Suprapubic skin (tissue), 4 donors: ENCODE measurements at places on chromosomes 6 and 20.

DNA sequence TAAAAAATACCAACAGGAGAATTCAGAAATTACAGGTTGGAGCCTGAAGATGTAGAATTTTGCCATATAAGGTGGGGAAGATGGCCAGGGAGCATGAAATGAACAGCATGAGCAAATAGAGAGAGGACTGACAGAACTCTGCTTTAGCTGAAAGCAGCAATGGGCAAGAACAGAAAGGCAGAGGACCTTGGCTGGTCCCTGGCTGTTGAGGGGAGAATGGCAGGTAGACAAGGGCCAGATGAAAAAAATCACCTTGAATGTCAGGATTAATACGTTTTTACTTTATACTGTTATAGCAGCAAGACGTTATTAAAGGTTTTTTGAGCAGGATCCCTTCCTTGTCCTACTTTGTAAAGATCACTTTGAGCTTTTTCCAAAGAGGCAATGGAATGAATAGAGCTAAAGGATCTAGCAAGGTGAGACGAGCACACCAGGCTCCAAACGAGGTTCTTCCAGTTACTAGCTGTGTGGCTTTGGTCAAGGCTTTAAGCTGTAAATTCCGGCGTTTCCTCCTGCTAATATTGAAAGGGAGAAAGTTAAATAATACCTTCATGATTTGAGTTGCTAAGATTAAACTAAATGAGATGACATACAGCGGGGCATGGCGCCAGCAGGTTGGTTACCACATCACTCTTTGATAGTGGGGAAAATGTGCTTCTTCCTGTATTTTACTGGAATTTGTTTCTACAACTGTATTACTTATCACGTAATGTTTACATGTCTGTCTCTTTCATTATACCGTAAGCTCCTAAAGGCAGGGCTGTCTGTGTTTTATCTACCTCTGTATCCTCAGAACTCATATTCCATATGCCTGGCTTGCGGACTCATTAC, 776 bp downstream of the PPIL1 start:
- peaks cover 18% of the 10 kb centered on the region for H3K4me1 ChIP-seq
- H3K4me3 ChIP-seq: peak overlapping the region; percentile 98

DNA sequence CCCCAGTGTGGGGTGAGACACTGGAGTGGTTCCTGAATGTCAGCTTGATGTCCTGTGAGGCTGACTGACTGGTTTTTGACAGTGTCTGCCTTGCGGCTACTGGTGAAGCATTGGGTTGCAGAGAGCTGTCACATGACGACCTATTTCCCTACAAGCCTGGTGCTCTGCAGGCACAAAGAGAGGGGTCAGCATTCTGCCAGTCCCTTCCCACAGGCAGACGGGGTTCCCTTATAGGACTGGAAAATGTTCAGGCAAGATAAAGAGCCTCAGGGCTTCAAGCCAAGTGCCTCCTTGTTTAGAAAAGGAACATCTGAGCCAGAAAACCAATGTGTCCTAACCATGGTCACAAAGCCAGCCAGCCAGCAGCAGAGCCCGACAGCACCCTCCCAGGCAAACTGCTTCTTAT, 11.0 kb downstream of the LY86 start:
- H3K36me3 ChIP-seq: no peaks in the 10 kb centered on the region
- no peak overlapping the region for H3K27ac ChIP-seq
- H3K4me1 ChIP-seq: peaks cover 5% of the 10 kb centered on the region
- DNase-seq: no peak

GRCh38 chr6:11083491-11083890, 10.1 kb upstream of the SMIM13 start:
- H3K27me3 ChIP-seq: no peaks in the 10 kb centered on the region
- DNase-seq: no peak
- no peak overlapping the region for H3K27ac ChIP-seq

DNA sequence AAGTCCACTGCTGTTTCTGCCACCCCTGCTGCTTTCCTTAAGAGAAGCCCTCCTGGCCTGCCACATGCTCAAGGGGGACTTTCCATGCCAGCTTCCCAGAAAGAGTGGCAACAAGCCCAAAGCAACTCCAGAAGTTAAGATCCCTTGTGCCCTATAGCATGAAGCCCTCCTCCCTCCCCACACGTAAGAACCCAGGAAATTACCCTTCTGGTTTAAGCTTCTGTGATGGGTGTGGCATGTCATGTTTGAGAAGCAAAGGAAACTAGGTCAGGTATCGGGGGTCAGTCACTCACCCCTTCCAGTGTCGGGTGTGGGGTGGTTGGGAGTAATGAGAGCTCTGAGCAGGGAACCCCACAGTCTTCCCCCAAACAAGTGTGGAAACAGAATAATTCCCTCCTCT, 196.1 kb downstream of the LRFN2 start:
- no peak overlapping the region for H3K27ac ChIP-seq
- peaks cover 4% of the 10 kb centered on the region for H3K27me3 ChIP-seq

GRCh38 chr20:1775117-1775516, 117.5 kb upstream of the SIRPG start:
- H3K36me3 ChIP-seq: no peaks in the 10 kb centered on the region
- no peak for DNase-seq
- H3K4me1 ChIP-seq: peaks cover 18% of the 10 kb centered on the region
- no peaks in the 10 kb centered on the region for H3K27me3 ChIP-seq
- H3K4me3 ChIP-seq: no peak overlapping the region

DNA sequence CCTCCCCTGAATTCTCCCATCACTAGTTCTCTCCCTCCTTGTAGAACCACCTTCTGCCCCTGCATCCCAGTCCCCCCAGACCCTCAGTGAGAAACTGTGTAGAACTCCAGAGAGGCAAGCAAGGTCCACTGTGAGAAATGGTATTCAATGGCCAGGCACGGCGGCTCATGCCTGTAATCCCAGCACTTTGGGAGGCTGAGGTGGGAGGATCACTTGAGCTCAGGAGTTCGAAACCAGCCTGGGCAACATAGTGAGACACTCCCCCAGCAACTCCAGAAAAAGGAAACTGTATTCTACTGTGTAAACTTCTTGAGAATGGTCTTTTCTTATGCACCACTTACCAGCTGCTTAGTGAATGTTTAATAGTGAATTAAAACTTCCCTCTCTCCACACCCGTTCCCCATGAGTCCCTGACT, 8.2 kb upstream of the CD83 start:
- peaks cover 5% of the 10 kb centered on the region for H3K4me1 ChIP-seq
- H3K36me3 ChIP-seq: no peaks in the 10 kb centered on the region
- DNase-seq: no peak
- no peak overlapping the region for H3K4me3 ChIP-seq
- H3K27ac ChIP-seq: no peak overlapping the region

GRCh38 chr6:88662653-88663174, 300.7 kb downstream of the RNGTT start:
- H3K27ac ChIP-seq: no peak overlapping the region
- no peak for DNase-seq
- no peaks in the 10 kb centered on the region for H3K4me1 ChIP-seq
- H3K27me3 ChIP-seq: no peaks in the 10 kb centered on the region
